Stimulated activated CD4-positive, alpha-beta T cell treated with anti-CD3 and anti-CD28 coated beads, Interleukin-1b, Interleukin-23, amount 100 ng/mL, for 1 hour (primary cell): ENCODE measurements at places on chromosomes 13 and 19.

GRCh38 chr13:25200783-25201182 lies 28.7 kb upstream of the AMER2 start:
- DNase-seq, result no peak

DNA sequence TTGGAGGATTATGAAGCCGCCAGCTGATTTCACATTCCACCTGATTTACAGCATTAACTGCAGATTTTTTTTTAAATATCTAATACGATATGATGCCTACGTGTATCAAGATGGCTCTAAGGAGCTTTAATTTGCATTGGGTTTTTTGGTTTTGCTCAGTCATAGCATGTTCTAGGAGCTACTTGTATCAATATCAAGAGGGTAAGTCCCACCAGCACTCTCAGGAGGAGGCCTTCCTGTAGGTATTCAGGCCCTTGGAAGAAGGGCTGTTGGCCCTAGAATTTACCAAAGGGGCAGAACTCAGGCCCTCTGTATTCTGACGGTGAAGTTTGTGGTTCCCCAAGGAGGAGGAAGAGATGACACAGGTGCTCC lies 97.2 kb upstream of the IPO5 start:
- DNase-seq, result no peak

DNA sequence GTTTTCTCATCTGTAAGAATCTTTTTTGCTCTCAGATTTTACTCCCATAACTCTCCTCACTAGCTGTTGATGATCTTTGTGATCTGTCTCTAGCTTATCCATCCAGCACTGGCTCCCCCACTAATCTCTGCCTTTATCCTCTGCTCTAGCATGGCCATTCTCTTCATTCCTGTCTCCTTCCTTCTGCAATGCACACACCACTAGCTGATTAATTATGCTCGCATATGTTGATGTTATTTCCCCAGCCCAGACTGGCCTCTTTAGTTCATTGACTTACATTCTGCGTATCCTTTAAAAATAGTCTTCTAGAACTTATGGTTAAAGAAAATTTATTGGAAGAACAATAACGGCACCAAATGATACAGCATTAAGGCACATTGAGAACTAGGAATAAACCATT lies 52.5 kb downstream of the DGKH start:
- no peak for DNase-seq

- no peak for DNase-seq
Observed at GRCh38 chr13:50742968-50743367, 100.5 kb downstream of the DLEU7 start.

DNA sequence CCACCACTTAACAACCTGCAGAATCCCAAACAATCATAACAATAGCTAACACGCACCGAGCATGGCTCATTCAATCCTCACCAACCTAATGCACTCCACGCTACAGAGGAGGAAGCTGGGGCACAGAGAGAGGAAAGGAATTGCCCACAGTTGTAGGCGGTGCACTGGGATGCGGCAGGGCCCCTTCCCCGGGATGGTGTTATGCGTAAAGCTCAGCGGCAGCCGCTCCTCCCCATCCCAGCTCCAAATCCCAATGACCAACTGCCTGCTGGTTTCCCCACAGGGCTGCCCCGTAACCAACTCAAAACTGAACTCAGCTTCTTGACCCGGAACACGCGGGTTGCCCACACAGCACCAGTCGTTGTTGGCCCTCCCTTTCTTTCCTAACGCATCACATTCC lies 42.2 kb downstream of the SERP2 start:
- no peak for DNase-seq

GRCh38 chr13:91894316-91894715 lies 495.9 kb downstream of the GPC5 start:
- no peak for DNase-seq

GRCh38 chr19:42942187-42942789 lies 5.3 kb upstream of the PSG7 start:
- no peak for DNase-seq

GRCh38 chr19:24033963-24034342 lies 53.0 kb upstream of the ZNF254 start:
- DNase-seq, result no peak

DNA sequence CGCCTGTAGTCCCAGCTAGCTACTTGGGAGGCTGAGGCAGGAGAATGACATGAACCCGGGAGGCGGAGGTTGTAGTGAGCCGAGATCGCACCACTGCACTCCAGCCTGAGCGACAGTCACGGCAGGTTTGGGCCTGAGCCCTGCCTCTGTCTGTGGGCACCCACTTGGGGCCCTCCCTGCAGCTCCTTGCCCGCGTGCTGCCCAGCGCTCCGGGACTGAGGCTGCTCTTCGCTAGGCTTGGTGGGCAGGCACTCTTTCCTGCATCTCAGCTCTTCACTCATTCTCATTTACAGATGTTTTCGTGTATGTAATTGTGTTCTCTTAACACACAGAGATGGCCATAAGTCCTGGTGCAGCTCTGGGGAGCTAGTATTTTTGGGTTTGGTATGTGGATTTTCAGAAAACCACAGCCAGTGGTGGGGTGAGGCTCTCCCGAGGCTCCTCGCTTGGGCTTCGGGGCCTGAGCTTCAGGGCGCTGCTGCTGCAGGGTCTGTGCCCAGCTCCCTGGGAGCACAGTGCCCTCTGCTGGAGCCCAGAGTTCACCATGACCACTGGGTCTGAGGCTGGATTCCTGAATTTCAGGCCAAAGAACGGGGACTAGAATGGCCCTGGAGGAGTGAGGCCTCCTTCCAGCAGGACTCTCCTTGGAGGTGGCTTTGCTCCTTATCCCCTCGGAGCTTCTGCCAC lies 15.2 kb downstream of the UPF1 start:
- DNase-seq, result peak; percentile 40

GRCh38 chr13:88651531-88651930 lies 980.4 kb downstream of the SLITRK5 start:
- no peak for DNase-seq

- no peak for DNase-seq
Observed at GRCh38 chr19:45477713-45478453, 10.1 kb downstream of the FOSB start.
